ENCODE measurements at places on chromosomes 6 and 20.

GRCh38 chr6:158786645-158787304, 32.4 kb downstream of the EZR start:
- DNase-seq, result no peak

DNA sequence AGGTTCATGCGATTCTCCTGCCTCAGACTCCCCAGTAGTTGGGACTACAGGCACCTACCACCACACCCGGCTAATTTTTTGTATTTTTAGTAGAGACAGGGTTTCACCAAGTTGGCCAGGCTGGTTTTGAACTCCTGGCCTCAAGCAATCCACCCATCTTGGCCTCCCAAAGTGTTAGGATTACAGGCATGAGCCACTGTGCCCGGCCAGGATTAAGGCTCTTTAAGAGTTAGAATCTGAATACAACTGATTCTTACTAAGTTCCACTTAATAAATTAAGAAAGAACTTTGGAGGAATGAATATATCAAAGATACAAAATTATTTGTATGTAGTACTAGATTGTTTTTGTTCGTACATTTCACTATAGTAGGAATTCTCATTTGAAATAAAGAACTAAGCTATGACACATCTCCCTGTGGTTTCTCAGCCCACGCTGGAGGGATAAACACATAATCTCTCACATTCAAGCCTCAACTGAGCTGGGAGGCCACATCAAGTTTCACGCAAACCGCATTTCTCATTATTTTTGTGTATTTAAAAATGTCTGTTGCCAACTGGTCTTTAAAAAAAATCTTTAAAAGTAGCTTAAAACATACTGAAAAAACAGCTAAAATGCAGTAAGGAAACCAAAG, 34.2 kb downstream of the DTNBP1 start:
- peak; percentile 29 for DNase-seq

DNA sequence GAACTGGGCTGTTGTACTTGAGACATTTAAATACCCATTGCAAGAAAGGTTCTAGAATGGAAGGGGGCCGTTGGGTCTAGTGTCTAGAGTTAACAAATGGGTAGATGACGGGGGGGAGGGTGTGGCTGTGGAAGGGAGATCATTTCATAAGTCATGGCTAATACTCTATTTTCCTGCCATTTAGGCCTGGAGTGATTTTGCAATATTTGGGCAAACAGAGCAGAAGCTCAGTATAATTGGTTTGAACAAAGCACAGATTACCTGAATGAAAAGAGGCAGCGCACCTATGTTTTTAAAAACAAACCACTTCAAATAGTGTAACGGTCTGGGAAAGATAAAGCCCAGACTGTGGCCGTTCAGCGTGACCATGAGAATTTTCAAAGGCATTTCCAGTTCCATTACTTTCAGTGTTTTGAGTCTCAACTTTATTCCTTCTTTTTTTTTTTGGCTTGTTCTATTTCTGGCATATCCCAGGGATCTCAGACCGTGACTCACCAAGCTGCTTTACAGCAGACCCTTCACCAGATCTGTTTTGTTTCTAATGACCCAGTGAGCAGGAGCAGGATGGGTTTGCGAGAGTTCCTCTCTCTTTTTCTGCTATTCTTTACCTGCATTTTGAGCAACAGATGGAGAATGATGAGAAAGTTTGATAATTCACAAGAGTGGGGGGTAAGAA, 73.7 kb downstream of the LYRM2 start:
- no peak for DNase-seq

GRCh38 chr6:133083248-133083967, 157.7 kb upstream of the EYA4 start:
- DNase-seq, result no peak

- no peak for DNase-seq
Measured at GRCh38 chr20:62241506-62241905, 3.2 kb downstream of the OSBPL2 start.

- DNase-seq, result peak; percentile 34
Measured at GRCh38 chr6:140441256-140441655, 1066.8 kb upstream of the CITED2 start.

DNA sequence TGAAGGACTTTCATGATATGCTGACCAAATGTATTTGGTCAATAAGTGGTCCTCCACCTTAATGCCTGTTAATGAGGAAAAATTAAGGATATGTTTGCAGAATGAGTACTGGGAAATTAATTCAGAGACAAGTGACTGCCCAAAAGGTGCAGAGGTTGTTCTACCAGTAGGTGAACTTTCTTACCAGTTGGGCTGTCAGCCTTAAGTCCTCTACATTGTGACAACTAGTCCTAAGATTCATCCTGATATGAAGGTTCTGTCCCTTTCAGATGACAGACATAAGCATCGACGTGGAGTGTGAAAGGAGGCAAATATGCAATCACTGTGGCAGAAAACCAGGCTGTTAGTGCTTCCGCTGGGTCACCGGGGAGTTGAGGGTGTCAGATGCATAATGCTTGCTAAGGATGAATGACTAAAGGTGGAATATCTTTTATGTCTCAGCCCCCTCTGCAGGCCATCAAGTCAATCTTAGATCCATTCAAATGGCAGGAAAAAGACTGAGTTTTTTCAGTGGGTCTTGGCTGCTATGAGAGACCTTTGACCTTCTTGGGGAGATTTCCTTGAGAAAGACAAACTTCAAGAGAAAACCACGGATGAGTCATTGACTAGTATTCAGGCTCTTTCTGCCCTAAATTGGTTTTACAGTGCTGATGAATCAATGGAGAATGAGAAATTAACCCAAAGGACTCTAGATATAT, 226.0 kb downstream of the TPBG start:
- DNase-seq, result no peak
